IMR-90 (cell line): ENCODE measurements at places on chromosomes 6 and 20. TPM values are rescaled to one million over a fixed set of nuclear protein-coding genes. Genes with fewer than 3 reads are reported as not detected.

RSPO3 gene
- not detected in 2 replicates for total RNA-seq

KHDC1L gene
- total RNA-seq, result 0.18 TPM in 1 of 2 replicates, not detected in the other

ULBP2 gene
- 7.2 and 7.9 TPM in 2 replicates for total RNA-seq

ETV7 gene
- under 0.01 and 0.18 TPM in 2 replicates for total RNA-seq

EYS gene
- total RNA-seq, result under 0.01 TPM in 2 replicates

SRMS gene
- not detected in 2 replicates for total RNA-seq

- no peak for DNase-seq
Measured at GRCh38 chr6:88134575-88134974, 31.6 kb downstream of the CNR1 start.

- no peak for DNase-seq
Measured at GRCh38 chr20:31666258-31667042, 28.7 kb downstream of the COX4I2 start.

- peak; percentile 32 for DNase-seq
Measured at GRCh38 chr6:4612636-4613171, 163.5 kb upstream of the CDYL start.

- DNase-seq, result peak; percentile 66
Measured at GRCh38 chr6:55069132-55069781, 105.1 kb upstream of the HCRTR2 start.

GRCh38 chr6:112841553-112842329 is 494.6 kb downstream of the RFPL4B start:
- no peak for DNase-seq

DNA sequence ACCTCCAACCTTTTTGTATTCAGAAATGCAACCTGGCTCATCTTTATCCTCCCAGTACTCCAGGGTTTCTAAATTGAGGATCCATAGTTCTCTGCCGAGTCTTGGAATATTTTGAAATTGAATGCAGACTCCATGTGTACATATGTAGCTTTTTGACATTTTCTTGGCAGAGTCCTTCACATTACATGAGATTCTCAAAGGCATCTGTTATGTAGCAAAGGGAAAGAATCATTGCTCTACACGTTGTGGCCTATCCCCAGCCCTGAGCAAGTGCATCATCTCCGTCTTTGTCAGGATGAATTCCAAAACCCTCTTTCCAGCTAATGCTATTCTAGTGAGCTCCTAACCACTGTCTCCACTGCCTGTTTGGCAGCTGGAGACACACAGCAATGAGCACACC is 742.9 kb downstream of the DHX35 start:
- DNase-seq, result no peak

- peak; percentile 34 for DNase-seq
Measured at GRCh38 chr20:38156888-38157634, 8.0 kb downstream of the TGM2 start.

- peak; percentile 13 for DNase-seq
Measured at GRCh38 chr6:105646391-105646867, 243.5 kb upstream of the PREP start.

- DNase-seq, result no peak
Measured at GRCh38 chr6:122995921-122996793, at the start of gene CLVS2. Gene CLVS2, plus strand, starts transcription at chr6:122996235. Its CDS starts 1,543 bp downstream, at chr6:122997778.

DNA sequence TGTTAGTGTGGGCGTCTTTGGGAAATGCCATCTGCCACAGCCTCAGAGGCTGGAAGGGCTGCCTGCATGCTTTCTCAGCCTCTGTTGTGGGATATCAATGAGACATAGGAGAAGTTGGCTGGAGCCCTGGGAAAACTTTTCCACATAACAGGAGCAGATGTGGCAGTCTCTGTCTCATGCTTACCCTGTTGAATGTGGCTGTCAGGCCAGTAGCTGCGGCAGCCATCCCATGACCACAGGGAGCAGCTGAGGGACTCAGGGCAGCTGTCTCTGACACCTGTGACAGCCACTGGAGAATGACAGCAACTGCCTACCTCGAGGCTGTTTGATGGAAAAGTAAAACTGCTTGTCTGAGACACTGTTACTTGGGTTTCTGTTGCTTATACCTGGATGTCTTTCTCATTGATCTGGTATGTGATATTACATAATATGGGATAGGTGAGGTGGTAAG is 64.4 kb downstream of the TULP4 start:
- DNase-seq, result peak; percentile 89

DNA sequence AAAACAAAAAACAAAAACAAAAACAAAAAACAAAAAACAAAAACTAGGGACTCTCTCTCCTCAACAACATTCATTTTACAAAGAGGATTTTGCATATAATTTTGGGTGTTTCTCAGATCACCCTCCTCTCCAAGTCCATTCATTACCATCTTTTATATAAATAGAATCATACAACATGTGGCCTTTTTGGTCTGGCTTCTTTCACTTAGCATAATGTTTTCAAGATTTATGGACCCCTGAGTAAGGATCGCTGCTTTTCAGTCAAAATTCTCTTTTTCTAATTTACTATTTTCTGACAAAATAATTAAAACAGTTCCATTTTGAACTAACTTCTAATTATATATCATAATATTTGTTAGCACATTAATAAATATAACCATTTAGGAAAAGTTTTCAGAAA is 94.8 kb downstream of the UBE3D start:
- DNase-seq, result no peak

GRCh38 chr20:62769346-62770071 is 26.8 kb upstream of the MRGBP start:
- DNase-seq, result no peak

- no peak for DNase-seq
Measured at GRCh38 chr6:105330913-105331312, 72.0 kb downstream of the PREP start.

DNA sequence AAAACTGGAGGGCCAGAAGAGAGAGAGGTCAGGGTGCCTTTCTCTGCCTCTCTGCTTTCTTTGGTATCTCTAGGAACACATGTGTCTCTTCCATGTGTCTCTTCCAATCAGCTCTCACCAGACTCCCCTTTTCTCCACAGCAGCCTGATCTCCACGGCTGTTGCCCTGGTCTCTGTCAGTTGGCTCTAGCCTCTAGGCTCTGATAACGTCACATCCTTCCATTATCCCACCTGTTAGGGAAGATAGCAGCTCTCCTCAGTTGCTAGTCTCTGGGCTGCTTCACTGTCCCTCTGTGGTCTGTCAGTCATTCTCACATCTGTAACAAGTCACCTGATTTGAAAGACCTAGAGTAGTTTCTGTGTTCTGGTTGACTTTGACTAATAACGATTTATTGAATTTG is 80.2 kb downstream of the PLCB4 start:
- no peak for DNase-seq

DNA sequence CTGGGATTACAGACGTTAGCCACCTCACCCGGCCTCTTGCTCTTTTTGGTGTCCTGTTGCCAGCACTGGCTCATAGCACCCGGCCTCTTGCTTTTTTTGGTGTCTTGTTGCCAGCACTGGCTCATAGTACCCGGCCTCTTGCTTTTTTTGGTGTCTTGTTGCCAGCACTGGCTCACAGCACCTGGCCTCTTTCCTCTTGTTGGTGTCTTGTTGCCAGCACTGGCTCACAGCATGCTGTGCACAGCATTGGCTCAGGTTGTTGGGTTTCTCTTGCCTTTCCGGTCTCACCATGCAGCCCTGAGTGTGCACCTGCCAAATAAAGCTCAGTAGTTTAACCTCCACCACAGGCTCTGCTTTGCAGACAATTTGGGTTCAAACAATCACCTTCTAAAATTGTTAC is 208.2 kb downstream of the THBS2 start:
- no peak for DNase-seq

DNA sequence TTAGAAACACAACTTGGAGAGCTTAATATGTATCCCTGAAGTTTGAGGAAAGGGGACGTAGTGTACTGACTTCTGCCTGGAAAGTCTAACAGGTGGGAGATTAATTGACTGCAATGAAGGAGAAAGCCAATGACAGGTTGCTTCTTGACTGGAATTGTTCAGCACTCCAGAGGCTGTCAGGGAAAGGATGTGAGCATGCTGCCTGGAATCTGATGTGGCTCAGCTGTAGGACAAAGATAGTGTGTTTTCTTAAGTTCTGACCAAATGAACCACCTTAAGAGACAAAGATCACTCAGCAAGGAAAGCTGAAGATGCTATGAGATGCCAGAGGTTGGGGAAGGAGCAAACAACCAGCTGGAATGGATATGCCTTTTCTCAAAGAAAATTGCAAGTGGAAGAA is 185.8 kb downstream of the PHF3 start:
- DNase-seq, result peak; percentile 55

GRCh38 chr6:135331002-135331401 is 149.9 kb downstream of the MYB start:
- peak; percentile 25 for DNase-seq
